ENCODE measurements at places on chromosomes 13 and 19. TPM values are rescaled to one million over a fixed set of nuclear protein-coding genes. Genes with fewer than 3 reads are reported as not detected.

Gene KCNN4
- total RNA-seq, result 24.8 TPM

Gene SIAH3
- under 0.01 TPM for total RNA-seq

Gene CALM3
- total RNA-seq, result 47.7 TPM

Gene PSG6
- not detected for total RNA-seq

Gene KHSRP
- 73.7 TPM for total RNA-seq

Gene FPR1
- not detected for total RNA-seq
